CD4-positive, alpha-beta T cell treated with Interferon gamma for 1 hour (primary cell): ENCODE measurements at places on chromosomes 16 and 17.

GRCh38 chr17:699345-699744 is 15.3 kb downstream of the VPS53 start:
- DNase-seq, result no peak

DNA sequence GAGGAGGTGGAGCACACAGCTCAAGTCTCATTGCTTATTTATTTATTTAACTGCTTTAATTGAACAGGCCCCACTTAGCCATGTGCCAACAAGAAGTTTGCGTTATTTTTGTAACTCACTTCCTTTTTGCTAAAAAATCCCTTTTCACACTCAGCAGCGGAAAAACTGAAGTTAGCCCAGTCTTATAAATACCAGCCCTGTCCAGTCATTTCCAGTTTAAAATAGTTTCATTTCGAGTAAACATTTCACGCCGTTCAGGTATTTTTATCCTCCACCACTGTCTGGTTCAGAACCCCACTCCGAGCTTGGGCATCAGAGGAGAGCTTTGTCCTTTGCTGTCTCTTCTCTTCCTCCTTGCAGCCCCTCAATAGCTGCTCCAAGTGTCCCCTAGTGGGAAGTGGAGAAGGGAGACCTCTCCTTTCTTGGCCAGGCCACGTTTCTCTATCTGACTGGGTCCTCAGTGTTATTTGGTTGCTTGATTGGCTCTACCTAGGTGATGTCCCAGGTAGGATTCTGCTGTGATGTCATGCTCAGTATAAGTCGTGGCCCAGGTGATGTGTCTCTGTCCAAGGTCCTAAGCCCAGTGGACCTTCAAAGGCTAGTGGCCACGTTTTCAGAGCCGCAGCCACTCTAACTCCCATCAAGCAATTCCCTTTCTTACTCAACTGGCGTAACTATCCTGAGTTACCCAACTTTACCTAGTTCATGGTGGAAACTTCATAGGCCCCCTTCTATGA is 53.0 kb upstream of the GAS7 start:
- DNase-seq, result no peak

- DNase-seq, result no peak
These were observed 194.5 kb downstream of the FOXL1 start for GRCh38 chr16:86772671-86773353.

GRCh38 chr16:75042426-75043174 is 43.8 kb downstream of the ZNRF1 start:
- DNase-seq, result no peak

- no peak for DNase-seq
These were observed 91.7 kb downstream of the PCTP start for GRCh38 chr17:55842405-55843158.

GRCh38 chr16:11354407-11354732 is 9.1 kb downstream of the RMI2 start:
- no peak for DNase-seq

DNA sequence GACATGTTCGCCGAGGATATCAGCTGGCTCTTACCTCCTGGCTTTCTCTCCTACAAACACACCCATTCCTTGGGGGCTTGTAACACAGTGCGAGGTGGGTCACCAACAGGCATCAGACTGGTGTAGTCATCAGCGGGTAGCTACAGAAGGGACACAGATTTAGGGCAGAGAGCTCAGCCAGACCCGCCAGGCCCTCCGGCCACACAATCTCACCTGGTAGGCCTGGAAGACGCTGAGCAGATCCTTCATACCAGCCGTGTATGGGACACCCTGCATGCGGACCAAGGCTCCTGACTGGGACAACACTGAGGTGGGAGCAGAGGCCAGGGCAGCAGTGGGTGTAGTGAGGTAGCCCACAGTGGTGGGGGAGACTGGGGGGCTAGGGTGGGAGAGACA is 5.8 kb downstream of the ESRP2 start:
- DNase-seq, result no peak

DNA sequence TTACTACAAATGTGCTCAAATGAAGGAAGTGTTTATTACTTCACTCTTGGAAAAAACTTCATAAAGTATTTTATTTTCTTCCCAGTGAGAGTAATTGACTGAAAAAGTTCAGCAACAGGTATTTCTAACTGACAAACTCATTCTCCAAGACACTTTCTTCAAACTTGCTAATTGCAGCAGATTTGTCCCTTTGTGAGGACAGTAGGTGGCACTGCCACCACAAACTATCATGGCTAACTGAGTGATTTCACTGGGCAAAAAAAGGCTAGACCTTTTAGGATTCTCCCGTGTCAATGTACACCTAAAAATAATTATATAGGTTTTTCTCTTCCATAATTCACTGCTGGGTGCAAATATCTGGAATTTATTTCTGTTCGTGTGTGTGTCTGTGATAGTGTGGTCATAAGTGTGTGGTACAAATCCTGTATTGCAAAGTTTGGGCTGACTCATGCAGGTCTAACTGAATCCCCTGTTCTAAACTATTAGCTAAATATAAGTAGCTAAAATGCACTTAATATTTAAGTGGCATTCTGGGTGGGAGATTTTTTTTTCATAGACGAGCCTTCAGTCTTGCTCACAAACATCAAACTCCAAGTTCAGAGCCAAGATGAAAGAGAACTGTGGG is 3.9 kb downstream of the HS3ST3A1 start:
- peak; percentile 21 for DNase-seq
